Glutamatergic neuron (in vitro differentiated cells): ENCODE measurements at places on chromosomes 6 and 20.

DNA sequence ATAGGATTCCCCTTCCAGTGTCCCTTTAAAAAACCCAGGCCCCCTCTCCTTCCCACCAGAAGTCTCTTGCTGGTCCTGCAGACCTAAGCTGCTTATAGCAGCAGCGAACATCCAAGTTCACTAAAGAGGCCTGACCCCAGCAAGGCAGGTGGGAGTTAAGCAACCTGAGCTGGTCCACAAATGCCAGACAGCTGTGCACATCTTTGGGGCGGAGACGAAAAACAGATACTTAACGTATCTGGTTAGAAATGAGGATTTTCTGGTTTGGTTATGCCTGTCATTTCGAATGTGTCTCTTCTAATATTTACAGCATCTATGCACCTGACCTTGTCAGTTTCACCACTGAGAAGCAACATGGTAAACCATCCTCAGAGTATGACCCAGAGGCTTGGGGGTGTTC, 87.8 kb downstream of the SLC2A10 start:
- DNase-seq: no peak

DNA sequence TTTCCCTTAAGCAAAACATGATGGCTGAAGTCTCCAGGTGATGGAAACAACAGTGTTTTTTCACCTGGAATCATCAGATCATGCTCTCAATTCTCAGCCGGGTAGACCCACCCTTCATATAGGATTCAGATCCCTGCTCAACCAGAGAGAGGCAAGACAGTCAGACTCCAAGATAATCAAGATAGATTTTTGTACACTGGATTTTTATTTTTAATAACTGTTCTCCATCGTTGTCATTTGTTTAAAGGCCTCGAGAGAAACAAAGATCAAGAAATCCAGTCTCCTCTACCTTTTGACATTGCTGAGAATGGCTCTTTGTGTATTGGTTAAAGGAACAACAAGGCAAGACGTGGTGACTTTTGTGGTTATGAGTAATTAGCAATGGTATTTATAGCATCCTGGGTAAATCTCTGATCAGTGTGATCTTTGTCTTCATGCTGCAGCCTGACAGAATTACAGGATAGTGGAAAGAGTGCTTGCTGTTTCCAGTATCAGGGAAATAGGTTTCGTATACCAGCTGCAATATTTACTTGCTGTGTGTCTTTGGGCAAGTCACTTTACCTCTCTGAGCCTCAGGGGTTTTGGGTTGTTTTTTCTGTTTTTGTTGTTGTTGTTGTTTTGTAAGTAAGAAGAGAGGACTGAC, 29.9 kb downstream of the ID4 start:
- DNase-seq: no peak

- no peak for DNase-seq
Observed at GRCh38 chr6:47426524-47427302, 50.9 kb upstream of the CD2AP start.

GRCh38 chr20:12211361-12211760, 293.7 kb downstream of the BTBD3 start:
- DNase-seq: no peak

DNA sequence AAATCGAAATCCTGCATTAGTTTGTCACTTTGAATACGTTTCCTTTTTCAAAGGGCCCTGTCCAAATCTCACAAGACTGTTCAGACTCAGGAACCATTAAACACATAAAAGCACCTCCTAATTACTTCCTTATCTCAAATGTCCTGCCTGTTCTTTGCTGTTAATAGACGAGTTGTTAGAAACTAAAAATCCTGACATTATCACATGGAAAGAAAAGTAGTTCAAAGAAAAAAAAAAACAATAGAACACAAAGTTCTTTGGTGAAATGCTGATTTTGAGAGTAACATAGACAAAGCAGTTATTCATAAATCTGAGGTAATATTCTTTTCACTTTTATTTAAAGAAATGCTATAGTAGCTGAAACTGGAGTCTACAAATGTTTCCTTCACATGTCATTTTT, 12.1 kb upstream of the TAB2 start:
- DNase-seq: no peak

GRCh38 chr6:29011276-29011734, 6.2 kb upstream of the ZNF311 start:
- DNase-seq: peak; percentile 67

DNA sequence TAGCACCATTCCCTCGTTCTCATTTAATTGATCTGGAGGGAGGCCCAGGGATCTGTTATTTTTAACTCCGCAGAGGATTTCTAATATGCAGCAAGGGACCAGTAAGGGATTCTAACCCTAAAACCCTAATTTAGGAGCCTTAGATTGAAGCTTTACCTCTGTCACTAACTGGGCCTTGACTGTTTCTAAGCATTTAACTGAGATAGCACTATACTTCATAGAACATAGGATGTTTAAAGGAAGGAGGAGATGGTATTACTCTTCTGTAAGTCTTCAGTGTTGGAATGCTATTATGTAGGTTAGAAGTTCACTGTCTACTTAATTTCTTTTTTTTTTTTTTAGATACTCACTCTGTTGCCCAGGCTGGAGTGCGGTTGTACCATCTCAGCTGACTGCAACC, 242.5 kb downstream of the ZFAND3 start:
- no peak for DNase-seq

GRCh38 chr20:2402271-2402980, 21.7 kb downstream of the TGM6 start:
- no peak for DNase-seq

DNA sequence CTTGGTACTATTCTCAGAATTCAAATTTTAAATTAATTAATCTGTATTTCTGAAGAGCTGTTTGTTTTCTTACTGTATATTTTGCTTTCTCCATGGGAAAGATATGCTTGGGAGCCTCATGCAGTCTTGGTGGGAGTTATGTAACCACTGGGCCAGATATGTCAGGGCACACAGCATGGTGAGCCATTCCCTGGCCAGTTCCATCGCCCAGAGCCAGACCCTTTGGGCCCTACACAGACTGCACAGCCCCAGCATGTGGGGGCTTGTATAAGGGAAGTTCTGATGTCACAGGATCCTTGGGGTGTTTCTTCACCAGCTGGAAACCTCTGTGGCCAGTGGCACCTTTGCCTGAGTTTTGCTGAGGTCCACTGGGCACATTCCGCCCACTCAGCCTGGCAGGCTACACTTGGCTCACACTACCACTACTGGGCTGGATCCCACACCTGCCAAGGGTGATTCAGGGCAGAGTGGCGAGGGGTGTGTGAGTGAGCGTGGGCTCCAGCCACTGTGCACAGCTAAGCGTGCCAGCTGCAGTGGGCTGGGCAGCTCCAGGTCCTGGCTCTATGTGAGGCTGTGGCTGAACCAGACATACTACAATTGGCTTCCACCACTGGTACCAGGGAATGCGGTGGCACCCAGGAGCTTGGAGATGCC, 293.5 kb downstream of the ARHGAP18 start:
- no peak for DNase-seq

- DNase-seq: no peak
Observed at GRCh38 chr6:2396846-2397630, 151.6 kb upstream of the GMDS start.

- no peak for DNase-seq
Observed at GRCh38 chr6:134080171-134080795, 27.9 kb upstream of the SLC2A12 start.

DNA sequence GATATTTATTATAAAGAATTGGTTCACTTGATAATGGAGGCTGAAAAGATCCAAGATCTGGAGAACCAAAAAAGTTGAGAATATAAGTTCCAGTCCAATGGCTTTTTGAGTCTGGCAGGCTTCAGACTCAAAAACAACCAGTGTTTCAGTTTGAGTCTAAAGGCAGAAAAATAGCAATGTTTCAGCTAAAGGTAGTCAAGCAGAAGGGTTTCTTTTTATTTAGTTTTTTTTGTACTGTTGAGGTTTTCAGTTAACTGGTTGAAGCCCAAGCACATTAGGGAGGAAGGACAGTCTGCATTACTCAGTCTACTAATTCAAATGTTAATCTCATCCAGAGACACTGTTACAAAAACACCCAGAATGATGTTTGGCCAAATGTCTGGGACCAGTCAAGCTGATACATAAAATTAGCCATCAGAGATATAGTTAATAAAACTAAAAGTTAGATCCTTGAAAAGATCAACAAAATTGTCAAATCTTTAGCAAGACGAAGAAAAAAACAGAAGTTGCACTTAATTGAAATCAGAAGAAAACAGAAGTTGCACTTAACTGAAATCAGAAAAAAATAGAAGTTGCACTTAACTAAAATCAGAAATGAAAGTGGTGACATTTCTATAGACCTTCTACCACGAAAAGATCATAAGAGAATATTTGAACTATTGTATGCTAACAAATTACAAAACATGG, 980.3 kb upstream of the FLRT3 start:
- DNase-seq: no peak

DNA sequence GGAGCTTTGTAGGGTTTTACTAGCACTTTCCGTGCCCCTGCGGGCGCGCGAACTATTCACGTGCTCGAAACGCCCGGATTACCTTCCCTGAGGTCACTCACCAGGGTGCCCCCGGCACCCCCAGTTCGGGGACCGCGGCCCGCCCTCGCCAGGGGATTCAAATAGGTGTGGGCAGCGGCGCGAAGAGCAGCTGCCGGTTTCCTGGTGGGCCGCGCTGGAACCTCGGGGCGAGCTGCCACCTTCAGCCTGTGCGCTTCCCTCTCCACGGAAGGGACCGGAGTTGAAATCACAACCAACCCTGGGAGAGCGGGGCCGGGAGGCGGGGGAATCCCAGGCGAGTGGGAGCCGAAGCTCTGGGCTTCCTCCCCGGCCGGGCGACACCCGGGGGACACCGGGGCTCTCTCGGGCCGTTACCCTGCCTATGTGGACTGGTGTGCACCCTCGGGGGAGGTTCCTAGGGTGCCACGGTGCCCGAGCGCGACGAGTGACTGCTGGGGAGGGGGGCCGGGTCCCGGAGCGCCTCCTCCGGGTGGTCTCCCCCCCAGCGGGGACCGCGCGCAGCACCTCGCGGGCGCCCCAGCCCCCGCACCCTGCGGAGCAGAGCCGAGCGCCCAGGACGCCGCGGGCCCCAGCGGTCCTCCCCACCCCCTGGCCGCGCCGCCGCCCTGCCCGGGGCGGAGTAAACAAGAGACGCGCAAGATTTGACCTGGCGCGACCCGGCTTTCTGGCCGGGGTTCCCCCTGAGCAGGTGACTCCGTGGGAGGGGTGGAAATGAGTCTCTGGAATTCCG, 2.1 kb upstream of the HIVEP2 start:
- peak; percentile 52 for DNase-seq

- DNase-seq: no peak
Observed at GRCh38 chr6:166543603-166544295, 42.7 kb downstream of the RAMACL start.

GRCh38 chr20:36274181-36274841, 31.8 kb upstream of the DLGAP4 start:
- no peak for DNase-seq

DNA sequence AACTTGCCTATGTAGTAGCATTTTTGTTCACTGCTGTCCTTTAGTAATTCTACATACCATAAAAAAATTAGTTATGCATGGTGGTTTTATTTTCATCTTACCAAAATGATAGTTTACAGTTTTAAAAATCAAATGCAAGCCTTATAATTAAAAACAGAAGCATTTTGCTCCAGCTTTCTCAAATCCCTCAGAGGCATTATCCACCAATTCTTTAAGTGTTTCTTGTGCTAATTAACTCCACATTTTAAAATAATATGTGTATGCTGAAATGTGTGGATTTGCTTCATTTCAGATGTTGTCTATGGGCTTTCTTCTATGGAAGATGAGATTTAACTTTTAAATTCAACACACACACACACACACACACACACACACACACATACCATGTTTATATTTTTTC, 49.3 kb downstream of the PCSK2 start:
- no peak for DNase-seq

- peak; percentile 28 for DNase-seq
Observed at GRCh38 chr6:32047084-32047478, 8.9 kb downstream of the CYP21A2 start.

DNA sequence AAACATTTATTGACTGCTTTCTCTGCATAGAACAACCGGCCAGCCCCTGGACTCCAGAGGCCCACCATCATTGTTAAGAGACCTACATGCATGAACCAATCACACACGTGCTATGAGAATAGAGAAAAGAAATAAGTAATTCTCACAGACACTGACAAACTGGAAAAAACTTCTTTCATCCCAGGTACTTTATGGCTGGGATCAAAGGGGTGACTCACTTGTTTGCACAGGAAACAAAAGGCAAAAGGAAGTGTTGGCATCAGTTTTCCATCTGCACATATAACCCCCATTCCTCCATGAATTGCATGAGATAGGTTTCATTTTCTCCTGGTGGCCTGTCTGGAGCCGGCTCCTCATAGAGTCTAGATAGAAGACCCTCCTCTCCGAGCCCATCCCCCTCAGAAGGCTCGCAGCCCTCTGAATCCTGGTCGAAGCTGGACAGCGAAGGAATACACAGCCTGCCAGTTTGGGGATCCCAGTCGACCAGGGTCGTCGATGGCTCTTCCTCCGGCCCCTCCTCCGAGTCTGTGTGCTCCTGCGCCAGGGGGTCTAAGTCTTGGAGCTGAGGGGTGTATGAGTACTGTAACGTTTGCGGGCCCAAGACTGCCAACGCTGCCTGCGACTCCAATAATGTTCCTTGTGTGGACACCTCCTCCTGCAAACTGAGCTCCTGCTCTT, 43.3 kb downstream of the IL20RA start:
- DNase-seq: no peak

DNA sequence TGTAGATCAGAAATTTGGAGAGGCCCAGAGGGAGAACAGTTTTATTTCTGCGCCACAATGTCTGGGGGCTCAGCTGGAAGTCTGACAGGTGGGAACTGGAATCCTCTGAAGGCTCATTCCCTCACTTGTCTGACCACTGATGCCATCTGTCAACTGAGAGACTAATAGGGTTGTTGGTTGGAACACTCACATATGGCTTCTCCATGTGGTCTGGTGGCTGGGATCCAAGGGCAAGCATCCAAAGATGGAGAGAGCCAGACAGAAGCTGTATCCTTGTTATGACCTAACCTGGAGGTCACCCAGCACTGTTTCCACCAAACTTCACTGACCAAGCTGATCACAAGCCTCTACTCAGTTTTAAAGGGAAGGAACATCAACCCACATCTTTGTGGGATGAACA, 117.9 kb upstream of the AKAP12 start:
- DNase-seq: no peak

DNA sequence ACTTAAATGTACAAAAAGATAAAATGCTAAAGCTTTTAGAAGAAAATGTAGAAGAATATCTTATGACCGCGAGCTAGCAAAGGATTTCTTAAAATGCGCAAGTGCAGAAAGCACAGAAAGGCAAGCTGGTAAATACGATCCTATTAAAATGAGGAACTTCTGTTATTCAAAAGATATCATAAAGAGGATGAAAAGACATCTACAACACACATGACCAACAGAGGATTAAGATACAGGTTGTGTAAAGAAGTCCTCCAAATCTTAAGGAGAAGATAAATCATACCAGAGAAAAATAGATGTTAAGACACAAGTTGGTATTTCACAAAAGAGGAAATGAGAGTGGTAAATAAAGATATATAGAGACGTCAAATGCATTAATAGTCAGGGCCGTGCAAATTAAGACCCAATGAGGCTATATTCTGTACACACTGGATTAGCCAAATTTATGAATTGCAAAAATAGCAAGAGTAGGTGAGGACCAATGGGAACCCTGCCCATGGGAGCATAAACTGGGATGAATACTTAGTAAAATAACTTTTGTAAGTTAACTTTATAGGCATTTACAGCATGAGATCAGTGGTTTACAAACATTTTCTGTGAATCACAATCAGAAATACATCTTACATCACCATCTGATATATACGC, 23.0 kb downstream of the APCDD1L start:
- DNase-seq: no peak

GRCh38 chr6:136403110-136403980, 113.7 kb upstream of the BCLAF1 start:
- no peak for DNase-seq
